ENCODE measurements at places on chromosomes 1 and 21.

- DNase-seq, result no peak
Measured at GRCh38 chr1:162633081-162633762, 958 bp downstream of the DDR2 start.

- DNase-seq, result no peak
Measured at GRCh38 chr1:64073705-64074104, 129.7 kb upstream of the UBE2U start.

GRCh38 chr1:216032284-216032683 is 391.0 kb downstream of the USH2A start:
- DNase-seq, result no peak

DNA sequence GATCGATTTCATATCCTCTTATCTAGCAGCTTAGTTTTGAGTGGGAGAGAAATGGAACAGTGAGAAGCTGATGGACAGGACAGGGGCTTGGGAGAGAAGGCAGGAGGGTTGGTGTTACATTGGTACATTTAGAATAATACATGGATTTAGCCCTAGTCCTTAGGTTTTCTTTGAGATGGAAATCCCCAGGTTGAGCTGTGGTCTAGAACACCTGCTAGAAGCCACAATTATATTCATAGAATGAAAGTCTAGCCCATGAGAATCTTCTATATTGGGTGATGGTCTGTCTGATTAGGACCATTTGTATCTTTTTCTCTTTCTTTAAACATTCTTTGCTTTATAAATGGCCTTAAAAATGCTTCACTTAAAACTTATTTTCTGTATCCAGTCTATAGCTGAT is 19.9 kb downstream of the CRNN start:
- no peak for DNase-seq

GRCh38 chr21:34205811-34206571 is 132.6 kb downstream of the MRPS6 start:
- no peak for DNase-seq

GRCh38 chr1:78072216-78072615 is 26.4 kb downstream of the GIPC2 start:
- DNase-seq, result no peak

DNA sequence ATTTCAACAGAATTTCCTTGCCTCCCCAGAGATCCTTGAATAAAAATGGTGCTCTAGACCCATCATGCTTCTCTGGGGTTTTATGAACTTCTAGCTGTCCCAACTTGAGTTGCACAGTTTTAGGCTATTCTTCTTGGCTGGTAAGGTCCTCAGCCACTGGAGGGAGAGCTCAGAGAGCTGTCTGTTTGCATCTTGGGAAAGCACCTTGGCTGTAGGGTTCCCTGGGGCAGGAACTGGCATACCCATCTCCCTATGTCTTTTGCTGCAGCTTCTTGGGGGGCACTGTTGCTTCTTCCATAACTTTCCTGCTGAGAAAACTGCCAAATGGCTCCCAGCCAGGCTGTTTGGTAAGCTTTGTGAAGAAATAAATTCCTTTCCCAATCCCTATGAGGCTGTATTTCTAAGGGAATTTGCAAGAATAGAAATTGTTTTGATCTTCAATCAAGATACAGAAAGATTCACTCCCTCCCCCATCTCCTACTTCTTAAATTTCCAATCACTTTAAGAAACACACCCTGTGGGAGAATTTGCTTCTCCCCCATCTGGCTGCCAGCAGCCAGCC is 8.2 kb upstream of the FMOD start:
- DNase-seq, result no peak

DNA sequence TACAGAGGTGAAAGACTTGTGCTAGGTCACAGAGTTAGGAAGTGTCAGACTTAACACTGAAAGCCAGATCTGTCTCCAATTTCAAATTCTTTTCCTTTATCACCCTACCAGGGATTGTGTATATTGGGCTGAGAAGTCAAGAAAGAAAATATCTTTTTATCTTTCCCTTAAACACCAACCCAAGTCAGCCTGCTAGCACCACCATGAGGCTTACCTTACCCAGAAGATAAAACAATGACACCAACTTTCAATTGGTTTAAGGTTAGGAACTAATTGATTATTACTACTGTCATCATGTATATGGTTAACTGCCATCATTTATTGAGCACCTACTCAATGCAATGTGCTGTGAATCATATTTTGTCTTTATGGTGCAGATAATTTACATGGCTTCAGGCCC is 178.9 kb upstream of the FOXD3 start:
- DNase-seq, result no peak

- no peak for DNase-seq
Measured at GRCh38 chr1:87739704-87740103, 411.0 kb downstream of the LMO4 start.

GRCh38 chr1:17957588-17958267 is 149.9 kb upstream of the IGSF21 start:
- no peak for DNase-seq

GRCh38 chr1:169106921-169107602 is 572 bp downstream of the ATP1B1 start:
- DNase-seq, result no peak
